ENCODE measurements at places on chromosomes 11 and 22. TPM values are rescaled to one million over a fixed set of nuclear protein-coding genes. Genes with fewer than 3 reads are reported as not detected.

GRCh38 chr11:17208257-17208999 lies 642 bp upstream of the PIK3C2A start:
- DNase-seq, result peak; percentile 55

The UCP3 gene
- 1.6 TPM for total RNA-seq

GRCh38 chr11:257766-258493 lies 20.3 kb upstream of the NLRP6 start:
- no peak for DNase-seq

The ST3GAL4 gene
- total RNA-seq, result 17.6 TPM

GRCh38 chr11:115501893-115502589 lies 2.2 kb downstream of the CADM1 start:
- no peak for DNase-seq

The GLYATL2 gene
- total RNA-seq, result 1.3 TPM

GRCh38 chr11:450809-451451 lies 851 bp downstream of the PTDSS2 start:
- peak; percentile 72 for DNase-seq

The TECTA gene
- total RNA-seq, result 1.3 TPM

The BAIAP2L2 gene
- 0.80 TPM for total RNA-seq

The MISFA gene
- total RNA-seq, result not detected

DNA sequence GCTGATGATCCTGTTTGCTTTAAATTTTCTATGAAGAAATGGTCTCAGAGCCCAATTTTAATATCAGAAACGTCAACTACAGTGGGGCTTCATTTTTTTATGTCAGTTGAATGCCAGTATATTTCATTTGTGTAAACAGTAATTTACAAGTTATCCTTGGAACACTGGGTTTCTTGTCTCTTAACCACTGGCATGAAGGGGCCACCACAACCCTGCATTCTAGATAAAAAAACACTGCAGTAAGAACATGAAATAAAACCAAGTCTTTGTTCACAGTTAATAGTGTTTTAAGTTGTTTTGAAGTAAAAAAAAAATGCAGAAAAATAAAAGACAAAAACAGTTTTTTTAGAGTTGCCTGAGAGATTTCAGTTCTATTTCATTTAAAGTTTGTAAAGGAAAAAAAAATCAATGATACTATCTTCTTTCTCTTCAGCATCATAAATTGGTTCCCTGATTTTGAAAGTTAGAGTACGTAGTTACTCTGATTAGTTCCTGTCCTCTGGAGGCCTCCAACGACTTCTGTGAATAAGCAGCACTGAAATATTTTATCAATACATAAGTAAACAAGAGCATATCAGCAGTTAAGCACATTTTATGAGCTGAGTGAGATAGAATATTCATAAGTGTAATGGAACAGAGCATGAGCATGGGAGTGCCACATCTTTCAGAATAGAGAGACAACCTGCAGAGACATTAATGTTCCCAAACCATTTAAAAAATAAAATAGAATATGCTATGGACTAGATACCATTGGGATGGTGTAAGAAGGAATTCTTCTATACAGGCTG lies 7.8 kb upstream of the DDI1 start:
- no peak for DNase-seq

- no peak for DNase-seq
Observed at GRCh38 chr22:22446517-22446916, 62.0 kb downstream of the ZNF280B start.

- no peak for DNase-seq
Observed at GRCh38 chr11:76839311-76839710, 21.4 kb upstream of the ACER3 start.

DNA sequence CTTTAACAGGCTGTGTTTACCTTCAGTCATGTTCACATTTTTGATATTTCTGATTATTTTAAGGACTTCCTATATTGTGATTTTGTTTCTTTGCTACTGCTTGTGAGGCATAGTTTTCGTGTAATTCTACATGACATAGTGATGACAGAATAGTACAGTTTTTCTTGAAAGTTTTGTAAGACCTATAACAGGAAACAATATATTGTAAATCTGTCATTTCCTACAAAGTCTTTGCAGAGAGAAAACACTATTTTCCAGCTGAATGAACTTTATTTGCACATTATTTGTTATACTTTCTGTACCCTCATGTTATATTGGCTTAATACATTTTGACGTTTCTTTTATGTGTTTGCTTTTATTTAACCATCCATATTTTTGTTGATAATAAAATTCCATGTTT lies 191.1 kb downstream of the TMEM135 start:
- DNase-seq, result no peak

The MMP1 gene
- not detected for total RNA-seq
